Stimulated activated naive B cell treated with anti-CD40 and anti-IgM and Interleukin-4, amounts not matched to agents 10 μg/mL and 1 μg/mL and 100 μg/mL, for 72 hours (primary cell): ENCODE measurements at places on chromosomes 5 and 9.

GRCh38 chr5:92513067-92513466, 1068.0 kb downstream of the NR2F1-AS1 start:
- DNase-seq, result no peak

DNA sequence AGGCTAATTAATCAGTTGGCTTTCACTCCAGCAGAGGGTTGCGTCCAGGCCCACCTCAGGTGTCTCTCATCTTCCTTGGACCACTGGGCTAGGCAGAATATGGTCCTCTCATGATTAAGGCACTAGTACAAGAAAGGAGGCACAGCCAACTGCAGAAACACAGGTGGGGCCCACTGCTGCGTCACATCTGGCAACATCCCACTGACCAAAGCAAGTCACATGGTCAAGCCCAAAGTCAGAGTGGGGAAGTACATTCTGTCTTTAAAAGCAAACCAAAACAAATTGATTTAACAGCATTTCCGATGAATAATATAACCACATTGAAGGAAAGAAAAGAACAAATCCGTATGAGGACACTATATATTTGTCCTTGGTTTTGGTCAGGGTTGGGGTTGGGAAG, 28.0 kb upstream of the UBTD2 start:
- no peak for DNase-seq

DNA sequence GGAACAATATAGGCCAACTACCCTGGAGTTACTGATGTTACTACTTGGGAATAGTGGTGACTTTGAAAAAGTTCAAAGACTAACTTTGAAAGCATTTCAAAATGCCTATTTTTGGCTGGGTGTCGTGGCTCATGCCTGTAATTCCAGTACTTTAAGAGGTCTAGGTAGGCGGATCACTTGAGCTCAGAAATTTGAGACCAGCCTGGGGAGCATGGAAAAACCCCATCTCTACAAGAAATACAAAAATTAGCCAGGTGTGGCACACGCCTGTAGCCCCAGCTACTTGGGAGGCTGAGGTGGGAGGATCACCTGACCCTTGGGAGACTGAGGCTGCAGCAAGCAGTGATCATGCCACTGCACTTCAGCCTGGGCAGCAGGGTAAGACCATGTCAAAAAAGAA, 105.3 kb downstream of the ARRDC3 start:
- DNase-seq, result no peak

DNA sequence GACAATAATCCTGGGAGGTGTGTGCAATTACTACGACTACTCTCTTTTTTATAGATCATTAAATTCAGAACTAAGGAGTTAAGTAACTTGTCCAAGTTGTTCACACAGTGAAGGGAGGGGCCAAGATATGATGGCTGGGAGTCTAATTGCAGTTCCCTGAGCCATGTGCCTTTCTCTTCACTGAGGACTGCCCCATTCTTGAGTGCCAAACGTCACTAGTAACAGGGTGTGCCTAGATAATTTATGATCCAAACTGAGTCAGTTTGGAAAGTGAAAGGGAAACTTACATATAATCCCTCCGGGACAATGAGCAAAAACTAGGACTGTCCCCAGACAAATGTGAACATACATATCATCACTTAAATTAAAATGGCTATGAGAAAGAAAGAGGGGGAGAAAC, 20.2 kb downstream of the IL7R start:
- no peak for DNase-seq

GRCh38 chr5:68534956-68535520, 319.5 kb downstream of the PIK3R1 start:
- no peak for DNase-seq

DNA sequence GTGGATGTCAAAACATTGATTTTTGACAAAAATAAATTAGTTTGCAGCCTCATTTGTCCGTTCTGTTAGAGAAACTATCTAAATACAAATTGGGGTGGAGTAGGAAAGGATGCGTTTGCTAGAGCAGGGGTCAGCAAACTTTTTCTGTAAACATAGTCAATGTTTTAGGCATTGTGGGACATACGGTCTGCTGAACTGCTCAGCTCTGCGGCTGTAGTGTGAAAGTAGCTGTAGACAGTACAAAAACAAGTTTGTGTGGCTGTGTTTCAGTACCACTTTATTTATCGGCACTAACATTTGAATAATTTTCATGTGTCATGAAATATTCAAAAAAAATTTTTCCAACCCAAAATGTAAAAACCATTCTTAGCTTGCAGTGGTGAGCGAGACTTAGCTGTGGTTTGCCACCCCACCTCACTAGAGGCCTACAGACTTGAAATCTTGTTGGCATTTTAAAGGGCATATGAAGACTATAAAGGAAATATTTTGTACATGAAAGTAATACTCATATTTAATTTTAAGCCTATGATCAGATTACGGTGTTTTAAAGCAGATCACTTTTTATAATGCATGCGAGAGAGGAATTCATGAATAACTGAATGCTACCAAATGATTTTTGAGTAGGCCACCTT, 151.0 kb upstream of the PCA3 start:
- no peak for DNase-seq

GRCh38 chr9:113808391-113809358, 67.4 kb upstream of the ZNF618 start:
- DNase-seq, result no peak

DNA sequence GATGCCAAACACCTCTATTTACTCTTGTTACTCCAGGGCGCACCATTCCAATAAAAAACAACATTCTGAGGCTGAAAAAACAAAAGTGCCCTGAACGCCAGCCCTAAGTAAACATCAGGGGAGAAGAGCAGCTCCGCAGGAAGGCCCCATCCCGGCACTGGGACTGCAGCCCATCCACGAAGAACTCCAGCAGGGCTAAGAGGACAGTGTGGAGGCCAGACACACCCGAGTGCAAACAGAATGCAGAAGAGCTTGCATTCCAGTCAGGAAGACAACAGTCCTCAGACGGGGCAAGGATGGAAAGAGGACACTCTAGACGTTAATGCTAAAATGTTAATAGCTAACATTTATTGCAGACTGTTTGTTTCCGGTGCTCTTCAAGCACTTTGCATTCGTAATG, 33.0 kb downstream of the FAM240B start:
- DNase-seq, result no peak

DNA sequence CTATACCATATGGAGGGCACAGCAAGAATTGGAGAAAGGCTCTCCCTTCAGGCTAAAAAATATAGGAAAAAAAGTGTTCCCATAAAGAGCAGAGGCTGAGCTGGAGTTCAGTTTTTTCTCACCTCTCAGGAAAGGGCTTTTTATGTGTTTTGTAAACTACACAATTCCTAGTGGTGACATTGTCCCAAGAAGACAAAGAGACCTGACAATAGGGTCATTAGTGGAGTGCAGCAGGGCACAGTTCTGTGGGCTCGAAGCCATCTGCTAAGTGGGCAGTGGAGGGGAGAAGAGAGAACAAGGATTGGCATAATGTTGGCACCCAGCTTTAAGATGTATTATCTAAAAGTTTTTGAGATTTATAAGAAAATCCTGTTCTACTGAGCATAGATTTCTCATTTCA, 162.5 kb downstream of the HCN1 start:
- DNase-seq, result no peak

- DNase-seq, result no peak
Measured at GRCh38 chr5:20694121-20694520, 706.1 kb upstream of the CDH18 start.

DNA sequence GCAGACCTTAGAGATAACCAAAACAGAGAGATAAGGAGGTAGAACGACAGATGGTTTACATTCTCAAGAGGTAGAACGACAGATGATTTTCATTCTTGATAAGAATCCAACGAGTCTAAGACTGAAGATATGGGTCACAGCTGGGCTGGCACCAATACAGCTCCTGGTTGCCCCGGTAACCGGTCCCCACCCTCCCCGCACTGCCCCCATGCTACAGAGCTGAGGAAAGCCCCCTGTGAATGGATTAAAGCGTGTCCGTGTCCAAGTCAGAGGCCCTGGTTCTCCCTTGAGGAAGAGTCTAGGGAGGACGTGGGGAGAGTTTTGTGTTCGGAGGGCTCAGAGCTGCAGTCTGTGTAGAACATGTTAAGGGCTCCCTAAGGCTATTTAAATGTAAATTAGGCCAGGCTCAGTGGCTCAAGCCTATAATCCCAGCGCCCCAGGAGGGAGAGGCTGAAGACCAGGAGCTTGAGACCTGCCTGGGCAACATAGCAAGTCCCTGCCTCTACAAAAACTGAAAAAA, 8.1 kb downstream of the IDNK start:
- DNase-seq, result no peak

DNA sequence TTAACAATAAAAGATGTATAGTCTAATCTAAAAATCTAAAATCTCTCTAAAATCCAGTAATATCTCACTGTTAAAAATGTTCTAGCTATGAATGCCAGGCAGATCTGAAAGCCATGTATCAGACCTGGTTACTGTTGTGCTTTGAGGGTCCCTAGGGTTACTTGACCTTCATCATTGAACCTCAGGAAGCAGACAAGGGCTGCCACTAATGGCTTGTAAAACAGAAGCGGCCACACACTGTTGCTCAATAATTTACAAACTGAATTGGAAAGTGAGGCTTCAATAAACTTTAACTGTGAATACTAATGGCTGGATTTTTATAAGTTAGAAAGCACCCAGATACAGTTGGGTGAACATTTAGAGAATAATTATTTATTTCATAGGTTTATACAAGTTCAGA, 198.0 kb upstream of the RPS23 start:
- no peak for DNase-seq

GRCh38 chr9:130824079-130824478, 11.0 kb upstream of the ABL1 start:
- DNase-seq, result no peak

- no peak for DNase-seq
Measured at GRCh38 chr9:100401042-100401441, 25.9 kb upstream of the MSANTD3 start.

GRCh38 chr5:106142116-106142515, 1528.6 kb downstream of the EFNA5 start:
- DNase-seq, result no peak

- no peak for DNase-seq
Measured at GRCh38 chr9:38319496-38320173, 72.9 kb upstream of the ALDH1B1 start.
